Lower leg skin (tissue), 4 donors: ENCODE measurements at places on chromosomes 5 and 9. TPM values are rescaled to one million over a fixed set of nuclear protein-coding genes. Genes with fewer than 3 reads are reported as not detected.

PCDHGA3 gene
- total RNA-seq: 3.2 TPM

DOCK8 gene
- 5.1 TPM for total RNA-seq

IL9 gene
- not detected for total RNA-seq

IFNA13 gene
- not detected for total RNA-seq

LMBRD2 gene
- 8.1 TPM for total RNA-seq

BARHL1 gene
- total RNA-seq: not detected

UBAP2 gene
- 20.0 TPM for total RNA-seq

PCDHB14 gene
- 5.5 TPM for total RNA-seq

ROR2 gene
- total RNA-seq: 5.2 TPM

UAP1L1 gene
- 9.0 TPM for total RNA-seq

LMX1B gene
- 3.2 TPM for total RNA-seq

RGS7BP gene
- total RNA-seq: 1.7 TPM

PRRX2 gene
- 24.1 TPM for total RNA-seq

CSF2 gene
- total RNA-seq: not detected

LRRC70 gene
- 1.0 TPM for total RNA-seq

GLRX gene
- total RNA-seq: 67.9 TPM

FOXI1 gene
- 0.46 TPM for total RNA-seq

NUTM2F gene
- total RNA-seq: not detected

MTAP gene
- total RNA-seq: 18.2 TPM

LCN9 gene
- total RNA-seq: not detected

KCNT1 gene
- not detected for total RNA-seq

TGFBR1 gene
- 14.4 TPM for total RNA-seq

SLC28A3 gene
- 15.4 TPM for total RNA-seq

LECT2 gene
- not detected for total RNA-seq

ADAMTS2 gene
- 2.3 TPM for total RNA-seq

OXCT1 gene
- 20.5 TPM for total RNA-seq

IGIP gene
- 10.4 TPM for total RNA-seq

IL13 gene
- total RNA-seq: not detected

GPR150 gene
- 0.49 TPM for total RNA-seq

GRHPR gene
- total RNA-seq: 181 TPM

N4BP3 gene
- total RNA-seq: 19.9 TPM

C5orf46 gene
- total RNA-seq: 179 TPM

ZNF366 gene
- total RNA-seq: 0.51 TPM

SPATA31C1 gene
- not detected for total RNA-seq

FCN2 gene
- not detected for total RNA-seq

CDO1 gene
- total RNA-seq: 7.4 TPM

AMBP gene
- not detected for total RNA-seq

CSNK1G3 gene
- 32.8 TPM for total RNA-seq

FOXD4L5 gene
- total RNA-seq: not detected

ZBTB34 gene
- 13.8 TPM for total RNA-seq

DMRTA1 gene
- 0.97 TPM for total RNA-seq

CFAP90 gene
- total RNA-seq: not detected

NTNG2 gene
- 0.15 TPM for total RNA-seq

CDH6 gene
- 0.13 TPM for total RNA-seq

ALDH7A1 gene
- 36.2 TPM for total RNA-seq

ZNF608 gene
- 6.8 TPM for total RNA-seq

SHB gene
- total RNA-seq: 35.1 TPM

PCDHA5 gene
- 0.05 TPM for total RNA-seq

RAD1 gene
- 27.0 TPM for total RNA-seq
